ENCODE measurements at places on chromosomes 3 and 15. TPM values are rescaled to one million over a fixed set of nuclear protein-coding genes. Genes with fewer than 3 reads are reported as not detected.

The TRIM42 gene
- not detected for total RNA-seq

The MYLK gene
- total RNA-seq = 11.9 TPM

The TRIM71 gene
- not detected for total RNA-seq

The ISG20 gene
- total RNA-seq = 4.5 TPM

DNA sequence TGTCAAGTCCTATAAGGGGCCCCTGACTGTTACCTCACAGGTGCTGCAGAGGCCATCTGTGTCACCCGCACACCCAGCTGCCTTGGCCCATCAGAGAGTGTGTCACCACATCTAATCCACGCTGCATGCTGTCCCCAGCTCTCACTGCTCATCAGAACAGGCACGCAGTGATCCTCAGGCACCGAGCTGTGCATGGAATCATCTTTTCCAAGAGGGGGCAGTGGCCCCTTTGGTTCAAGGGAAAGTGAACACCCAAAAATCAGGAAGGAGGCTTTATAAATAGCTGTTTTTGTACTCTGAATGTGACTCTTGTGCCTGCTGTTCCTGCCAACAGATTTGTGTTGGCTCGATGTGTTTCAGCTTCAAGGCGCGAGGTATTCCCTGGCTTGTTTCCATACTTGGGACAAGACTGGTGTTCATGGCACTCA lies 110.3 kb upstream of the ETV5 start:
- no peak for DNase-seq

- DNase-seq = no peak
Measured at GRCh38 chr3:48532271-48532976, 24.2 kb downstream of the PFKFB4 start.

The CCDC174 gene
- total RNA-seq = 11.3 TPM

The SGO1 gene
- 0.30 TPM for total RNA-seq

DNA sequence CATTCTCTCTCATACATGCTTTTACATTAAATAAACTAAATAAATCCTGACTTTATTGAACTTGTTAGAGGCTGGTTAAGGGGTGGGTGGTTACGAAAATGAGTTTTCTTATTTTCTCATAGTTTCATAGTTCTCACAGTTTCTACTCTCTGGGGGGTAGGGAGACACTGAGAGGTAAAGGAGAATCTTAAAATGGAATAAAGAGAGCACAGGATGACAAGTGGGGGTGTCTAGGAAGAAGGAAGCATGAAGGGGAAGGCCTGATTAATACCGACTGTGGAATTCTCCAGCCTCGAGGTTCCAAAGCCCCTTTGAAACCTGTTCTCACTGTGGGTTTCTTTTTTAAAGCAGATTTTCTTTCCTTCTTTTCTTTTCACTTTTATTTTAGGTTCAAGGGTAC lies 66.4 kb upstream of the TRA2B start:
- no peak for DNase-seq

- no peak for DNase-seq
Measured at GRCh38 chr15:49675041-49675440, 54.2 kb downstream of the DTWD1 start.

DNA sequence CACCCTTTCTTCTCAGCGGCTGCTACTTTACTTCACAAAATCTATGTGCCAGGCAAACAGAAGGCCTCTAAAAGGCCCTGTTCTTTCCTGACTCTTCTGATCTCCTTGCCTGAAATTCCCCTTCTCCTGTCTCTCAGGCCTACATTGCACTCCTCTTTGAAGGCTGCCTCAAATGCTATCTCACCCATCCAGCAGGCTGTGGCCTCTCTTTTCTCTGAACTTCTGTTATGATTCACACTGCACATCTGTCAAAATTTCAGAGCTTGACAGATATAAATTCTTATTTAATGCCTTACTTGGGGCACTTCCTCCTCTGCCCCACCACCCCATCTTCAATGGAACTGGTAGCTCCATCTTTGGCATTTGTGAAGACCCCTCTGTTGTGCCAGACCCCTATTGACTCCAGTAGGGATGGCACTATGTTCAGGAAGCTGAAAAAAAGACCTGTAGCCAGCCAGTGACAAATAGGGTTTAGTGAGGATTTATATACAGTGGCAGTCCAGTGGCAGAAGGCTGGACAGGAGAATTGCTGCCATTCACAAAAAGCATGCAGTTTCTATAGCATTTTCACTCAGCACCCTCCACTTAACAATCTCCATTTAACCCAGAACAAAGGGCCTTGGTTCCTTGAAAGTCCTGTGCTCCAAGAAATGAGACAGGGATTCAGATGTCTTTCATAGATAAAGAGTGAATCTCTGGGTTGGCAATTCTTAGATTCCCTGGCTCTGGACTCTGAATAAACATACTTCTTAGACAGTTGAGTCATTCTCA lies 415.8 kb upstream of the GRM7 start:
- DNase-seq = no peak

GRCh38 chr3:81871358-81872155 lies 110.1 kb upstream of the GBE1 start:
- no peak for DNase-seq

DNA sequence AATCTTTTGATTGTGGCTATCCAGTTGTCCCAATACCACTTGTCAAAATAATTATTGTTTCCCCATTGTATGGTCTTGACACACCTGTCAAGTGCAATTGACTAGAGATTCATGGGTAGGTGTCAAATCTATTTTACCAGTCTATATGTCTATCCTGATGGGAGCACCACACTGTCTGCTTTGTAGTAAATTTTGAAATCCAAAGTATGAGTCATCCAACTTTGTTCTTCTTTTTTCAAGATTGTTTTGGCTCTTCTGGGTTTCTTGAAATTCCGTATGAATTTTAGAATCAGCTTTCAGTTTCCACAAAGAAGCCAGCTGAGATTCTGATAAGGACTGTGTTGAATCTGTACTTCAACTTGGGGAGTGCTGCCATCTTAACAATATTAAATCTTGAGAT lies 71.9 kb downstream of the CSNK1G1 start:
- DNase-seq = no peak
